ENCODE measurements at places on chromosomes 2 and 18. TPM values are rescaled to one million over a fixed set of nuclear protein-coding genes. Genes with fewer than 3 reads are reported as not detected.
A peak's percentile ranks its signal among the peaks of the same experiment; 100 is the strongest.

GRCh38 chr2:20560891-20561636 lies 89.8 kb downstream of the HS1BP3 start:
- DNase-seq, result no peak

- no peak for DNase-seq
These were observed 1416.2 kb downstream of the LRP1B start for GRCh38 chr2:140714586-140714985.

DNA sequence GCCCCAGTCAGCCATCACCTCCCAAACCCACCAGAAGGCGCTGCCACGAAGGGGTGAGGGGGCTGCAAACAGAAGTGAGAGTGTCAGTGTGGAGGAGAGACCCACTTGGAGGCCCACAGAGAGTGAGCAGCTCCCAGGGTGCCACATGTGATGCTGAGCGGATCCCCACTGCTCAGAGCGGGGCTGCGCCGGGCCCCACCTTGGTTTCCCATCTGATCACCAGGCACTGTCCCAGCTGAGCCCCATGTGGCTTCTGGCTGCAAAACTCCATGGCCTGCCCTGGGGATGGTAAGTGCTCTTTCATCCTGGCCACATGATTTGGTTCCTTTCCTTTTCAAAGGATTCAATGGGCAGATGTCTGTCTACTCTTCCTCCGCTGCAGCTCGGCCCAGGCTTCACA lies 23.8 kb downstream of the SNORC start:
- no peak for DNase-seq

- no peak for DNase-seq
These were observed 212.7 kb downstream of the KCNE4 start for GRCh38 chr2:223264541-223265193.

GRCh38 chr2:100878000-100878791 lies 58.3 kb downstream of the NPAS2 start:
- no peak for DNase-seq

DNA sequence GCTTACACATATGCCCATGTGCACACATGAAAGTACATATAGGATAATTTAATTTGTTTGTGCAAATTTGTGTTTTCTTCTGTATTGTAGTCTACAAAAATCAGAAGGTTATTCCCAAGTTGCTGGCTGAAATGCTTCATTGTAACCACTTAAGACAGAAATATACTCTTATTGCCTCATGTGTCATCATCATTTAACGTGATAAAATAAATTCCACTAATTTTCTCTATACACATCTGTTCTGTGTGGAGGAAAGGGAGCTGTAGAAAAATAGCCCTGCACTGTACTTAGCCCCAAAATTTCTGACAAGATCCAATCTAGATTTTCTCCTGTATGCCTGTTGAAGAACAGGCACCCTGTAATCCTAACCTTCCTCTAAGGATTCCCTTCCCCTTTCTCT lies 20.4 kb upstream of the NR4A2 start:
- DNase-seq, result no peak

DNA sequence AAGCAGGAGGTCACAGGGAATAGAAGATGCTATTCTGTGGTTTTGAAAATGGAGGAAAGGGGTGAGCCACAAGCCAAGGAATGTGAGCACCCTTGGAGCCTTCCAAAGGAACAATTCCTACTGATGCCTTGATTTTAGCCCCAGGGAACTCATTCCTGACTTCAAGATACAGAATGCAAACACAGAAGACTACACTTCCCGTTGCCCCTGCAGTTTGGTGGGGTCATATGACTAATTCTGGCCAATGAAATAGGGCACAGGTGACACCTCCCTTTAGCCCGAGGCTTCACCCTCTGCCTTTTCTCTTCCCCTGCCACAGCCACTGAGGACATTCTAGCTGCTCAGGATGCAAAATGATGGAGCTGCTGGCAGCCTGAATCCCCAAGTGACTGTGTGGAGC lies 126.1 kb downstream of the INHBB start:
- no peak for DNase-seq

- peak; percentile 87 for DNase-seq
These were observed 5.2 kb downstream of the EML6 start for GRCh38 chr2:54728669-54729120.

DNA sequence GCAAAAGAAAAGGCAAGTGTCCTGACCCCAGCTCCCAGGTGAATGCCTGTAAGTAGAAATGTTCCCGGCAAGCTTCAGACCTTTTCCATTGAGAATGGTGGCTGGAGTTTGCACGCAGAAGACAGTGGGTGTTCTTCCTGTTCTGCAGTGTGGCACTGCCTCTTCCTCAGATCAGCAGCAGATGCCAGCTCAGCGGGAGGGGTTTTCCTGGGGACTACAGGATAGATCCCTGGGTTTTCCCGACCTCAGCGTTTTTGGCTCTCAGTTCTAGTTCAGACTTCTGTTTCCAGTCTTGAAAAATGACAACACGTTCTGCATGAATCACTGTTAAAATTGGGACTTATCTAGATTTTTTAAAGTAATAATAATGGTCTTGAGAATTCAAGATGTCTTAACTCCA lies 39.2 kb downstream of the GRHL1 start:
- no peak for DNase-seq

HNMT gene
- 32.2 TPM for total RNA-seq

CDH19 gene
- not detected for total RNA-seq

ZNF396 gene
- 2.0 TPM for total RNA-seq

NEURL3 gene
- total RNA-seq, result not detected
